Activated CD8-positive, alpha-beta memory T cell treated with anti-CD3 and anti-CD28 coated beads, Interleukin-2, amount 10 ng/mL, durations not matched to agents 7 days and 5 days (primary cell): ENCODE measurements at places on chromosomes 7 and 10.

DNA sequence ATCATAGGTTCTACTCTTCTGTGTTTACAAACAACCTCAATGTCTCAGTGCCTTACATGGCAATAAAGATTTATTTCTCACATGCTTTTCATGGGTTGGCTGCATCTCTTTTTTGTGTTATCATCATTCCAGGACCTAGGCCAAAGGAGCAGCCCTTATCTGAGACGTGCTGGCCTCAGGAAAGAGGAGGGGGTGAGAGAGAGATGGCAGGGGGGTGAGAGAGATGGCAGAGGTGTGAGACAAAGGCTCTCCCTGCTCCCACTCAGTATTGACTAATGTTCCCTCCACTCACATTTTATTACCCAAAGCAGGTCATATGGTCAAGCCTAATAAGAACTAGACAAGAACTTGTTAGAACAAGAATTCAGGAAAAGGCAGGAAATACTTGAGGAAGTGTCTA is 120.1 kb upstream of the PRR15 start:
- DNase-seq, result no peak

- no peak for DNase-seq
These were observed 4.2 kb downstream of the VSTM2A start for GRCh38 chr7:54546081-54546985.

DNA sequence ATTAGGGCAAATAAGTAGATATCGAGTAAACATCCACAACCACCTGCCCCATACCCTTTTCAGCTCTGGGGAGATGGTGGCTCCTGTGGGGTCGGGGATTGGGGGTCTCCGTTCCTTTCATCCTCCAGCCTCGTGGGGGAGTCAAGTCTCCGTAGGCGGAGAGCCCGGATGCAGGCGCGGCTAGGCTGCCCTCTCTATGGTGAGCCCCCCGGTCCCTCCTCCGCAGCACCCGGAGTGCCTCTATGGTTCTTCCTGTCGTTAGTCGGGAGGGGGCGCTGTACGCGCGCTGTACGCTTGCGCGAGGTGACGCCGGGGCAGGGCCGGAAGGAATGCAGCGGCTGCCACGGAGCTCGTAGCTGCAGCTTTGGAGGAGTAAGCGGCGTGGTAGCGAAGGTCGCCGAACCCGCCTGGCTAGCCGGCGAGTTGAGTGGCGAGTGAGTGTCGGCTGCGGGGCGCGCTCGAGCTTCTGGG is 14.8 kb upstream of the MMD2 start:
- DNase-seq, result peak; percentile 94

DNA sequence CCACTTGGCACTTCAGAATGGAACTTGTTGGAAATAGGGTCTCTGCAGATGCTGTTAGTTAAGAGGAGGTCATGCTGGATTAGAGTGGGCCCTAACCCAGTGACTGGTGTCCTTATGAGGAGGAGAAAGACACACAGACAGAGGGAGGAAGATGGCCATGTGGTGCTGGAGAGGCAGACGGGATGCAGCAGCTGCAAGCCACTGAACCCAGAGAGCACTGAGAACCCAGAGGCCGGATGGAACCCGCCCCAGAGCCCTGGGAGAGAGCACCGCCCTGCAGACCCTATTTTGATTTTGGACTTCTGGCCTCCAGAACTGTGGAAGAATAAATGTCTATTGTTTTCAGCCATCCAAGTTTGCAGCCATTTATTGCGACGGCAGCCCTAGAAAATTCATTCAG is 58.0 kb upstream of the EBF3 start:
- DNase-seq, result no peak

GRCh38 chr7:3918576-3918975 is 617.5 kb downstream of the SDK1 start:
- DNase-seq, result no peak

- DNase-seq, result no peak
These were observed 171.1 kb downstream of the FAM107B start for GRCh38 chr10:14603534-14604102.

DNA sequence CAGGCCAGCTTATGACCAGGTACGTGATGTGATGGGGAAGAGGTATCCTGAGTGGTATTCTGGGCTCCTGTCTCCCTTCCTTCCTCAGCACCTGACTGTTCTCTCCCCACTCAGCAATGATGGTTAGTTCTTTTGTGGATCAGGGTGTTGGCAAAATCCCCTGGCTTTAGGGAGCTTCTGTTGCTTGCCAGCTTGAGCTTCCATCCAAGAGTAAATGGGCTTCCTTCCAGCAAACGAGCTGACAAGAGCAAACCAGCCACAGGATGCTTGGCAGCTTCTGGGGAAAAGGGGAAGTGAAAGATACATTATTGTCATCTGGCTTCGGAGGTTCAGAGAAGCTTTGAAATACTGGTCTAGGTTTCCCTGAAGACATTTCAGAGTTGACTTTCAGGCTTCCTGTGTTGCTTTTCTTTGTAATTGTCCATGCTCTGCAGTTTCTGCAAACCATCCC is 5.2 kb downstream of the DUSP5 start:
- DNase-seq, result no peak

- DNase-seq, result no peak
These were observed 19.4 kb downstream of the SCRN1 start for GRCh38 chr7:29970158-29970557.
